CD4-positive, alpha-beta T cell treated with Interleukin-10 for 1 hour (primary cell): ENCODE measurements at places on chromosomes 1 and 21.
A peak's percentile ranks its signal among the peaks of the same experiment; 100 is the strongest.

DNA sequence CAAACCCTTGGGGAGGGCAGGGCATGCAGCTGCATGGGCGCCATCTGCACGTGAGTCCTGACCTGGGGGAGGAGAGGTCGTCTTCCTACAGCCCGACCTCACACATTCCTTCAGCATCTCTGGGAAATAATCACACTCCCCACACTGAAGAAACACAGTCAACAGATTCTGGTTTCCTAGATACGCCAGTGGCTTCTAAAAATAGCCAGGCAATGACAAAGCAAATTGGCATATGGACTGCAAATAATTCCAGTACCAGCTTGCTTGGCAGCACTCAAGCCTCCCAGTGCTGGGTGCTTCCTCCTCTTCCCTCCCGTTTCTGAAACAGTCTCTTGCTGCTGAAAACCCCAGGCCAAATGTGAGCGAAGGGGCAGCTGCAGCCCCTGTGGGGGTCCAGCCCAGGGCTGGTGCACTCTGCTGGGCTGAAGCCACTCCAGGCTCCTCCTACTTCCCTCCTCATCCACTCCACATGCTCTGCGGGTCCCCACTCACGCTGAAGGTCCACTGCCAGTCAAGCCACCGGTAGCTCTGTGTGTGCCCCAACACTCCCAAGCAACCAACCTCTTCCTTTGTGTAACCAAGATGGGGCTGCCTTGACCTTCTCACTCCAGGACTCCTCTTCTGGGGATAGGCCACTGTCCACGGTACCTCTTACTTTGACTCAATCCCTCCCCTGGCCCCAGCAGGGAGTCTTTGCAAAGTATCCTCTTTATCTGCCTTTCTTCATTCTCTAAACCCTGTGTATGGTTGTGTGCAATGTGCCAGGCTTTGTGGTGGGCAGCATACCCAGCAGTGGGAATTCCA is 69.0 kb downstream of the KCND3 start:
- DNase-seq: no peak

GRCh38 chr1:200488375-200489165 is 78.7 kb upstream of the ZNF281 start:
- peak; percentile 62 for DNase-seq

- no peak for DNase-seq
Measured at GRCh38 chr1:46717654-46718053, 1.3 kb downstream of the EFCAB14 start.

GRCh38 chr1:63663873-63664272 is 70.7 kb downstream of the PGM1 start:
- DNase-seq: no peak

DNA sequence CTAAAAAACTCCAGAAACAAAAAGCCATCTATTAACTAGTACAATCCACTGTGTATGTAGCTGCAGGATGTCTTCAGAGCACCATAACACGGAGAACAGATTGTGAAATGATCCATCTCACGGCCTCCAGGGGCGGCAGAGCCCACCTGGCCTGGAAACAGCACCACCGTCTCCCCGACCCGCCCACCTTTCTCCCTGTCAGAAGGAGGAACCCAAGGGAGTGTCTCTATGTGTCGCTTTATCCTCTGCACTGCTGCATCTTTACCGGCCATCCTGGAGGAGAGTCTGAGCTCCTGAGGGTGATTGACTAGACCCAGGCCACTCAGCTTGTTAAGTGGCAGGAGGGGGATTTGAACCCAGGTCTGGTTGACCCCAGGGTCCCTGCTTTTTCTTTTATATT is 405.0 kb downstream of the MATN1 start:
- DNase-seq: no peak

GRCh38 chr1:232049335-232049734 is 422.7 kb downstream of the DISC1 start:
- no peak for DNase-seq

GRCh38 chr1:160093624-160094290 is 4.7 kb downstream of the IGSF8 start:
- DNase-seq: no peak

DNA sequence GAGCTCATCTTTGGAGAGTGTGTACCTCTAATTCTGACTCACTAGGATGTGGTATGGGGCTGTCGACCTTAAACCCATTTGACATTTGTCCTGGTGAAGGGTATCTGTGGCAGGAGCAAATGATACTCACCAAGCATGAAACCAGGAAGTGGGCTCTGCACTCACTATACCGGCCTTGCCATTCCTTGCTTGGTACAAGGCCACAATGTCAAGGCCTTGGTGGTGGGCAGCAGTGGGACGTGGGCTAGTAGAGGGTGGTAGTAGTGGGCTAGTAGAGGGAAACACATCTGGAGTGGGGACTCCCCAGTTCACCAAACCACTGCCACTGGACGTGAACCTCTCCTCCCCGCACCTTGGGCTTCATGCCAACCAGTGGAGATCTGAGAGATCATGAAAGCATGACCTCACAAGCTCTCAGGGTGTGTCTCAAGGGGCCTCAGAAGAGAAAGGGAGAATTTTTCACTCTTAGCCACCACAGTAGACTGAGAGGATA is 11.5 kb downstream of the TNFSF4 start:
- DNase-seq: no peak

DNA sequence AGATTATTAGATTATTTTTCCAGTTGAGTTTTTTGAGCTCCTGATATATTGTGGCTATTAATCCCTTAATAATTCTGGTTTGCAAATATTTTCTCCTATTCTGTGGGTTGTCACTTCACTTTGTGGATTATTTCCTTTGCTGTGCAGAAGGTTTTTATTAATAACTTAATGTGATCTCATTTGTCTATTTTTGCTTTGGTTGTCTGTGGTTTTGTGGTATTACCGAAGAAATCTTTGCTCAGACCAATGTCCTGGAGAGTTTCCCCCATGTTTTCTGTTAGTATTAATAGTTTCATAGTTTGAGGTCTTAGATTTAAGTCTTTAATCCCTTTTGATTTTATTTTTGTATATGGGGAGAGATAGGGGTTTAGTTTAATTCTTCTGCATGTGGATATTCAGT is 7.1 kb upstream of the TBX19 start:
- no peak for DNase-seq

- no peak for DNase-seq
Measured at GRCh38 chr1:244242446-244242845, 191.4 kb downstream of the ZBTB18 start.

DNA sequence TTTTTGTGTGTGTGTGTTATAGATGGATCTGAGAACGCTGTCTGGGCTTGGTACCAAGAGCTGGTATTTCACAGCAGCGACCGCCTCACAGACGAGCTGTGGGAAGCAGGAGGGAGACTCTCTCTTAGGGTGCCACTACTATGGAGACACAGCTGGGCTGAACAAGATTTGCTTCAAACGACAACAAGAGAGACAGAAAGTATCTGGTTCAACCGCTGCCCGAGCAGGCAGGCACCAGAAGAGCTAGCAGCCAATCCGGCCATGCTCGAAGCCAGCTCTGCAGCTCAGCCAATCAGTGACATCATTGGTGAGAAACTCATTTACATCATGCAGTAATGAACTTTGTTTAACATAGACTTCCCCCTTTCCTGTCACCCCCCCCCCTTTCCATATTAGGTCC is 341.3 kb downstream of the USP25 start:
- no peak for DNase-seq

- DNase-seq: no peak
Measured at GRCh38 chr1:226761322-226761721, 22.2 kb upstream of the ITPKB start.

DNA sequence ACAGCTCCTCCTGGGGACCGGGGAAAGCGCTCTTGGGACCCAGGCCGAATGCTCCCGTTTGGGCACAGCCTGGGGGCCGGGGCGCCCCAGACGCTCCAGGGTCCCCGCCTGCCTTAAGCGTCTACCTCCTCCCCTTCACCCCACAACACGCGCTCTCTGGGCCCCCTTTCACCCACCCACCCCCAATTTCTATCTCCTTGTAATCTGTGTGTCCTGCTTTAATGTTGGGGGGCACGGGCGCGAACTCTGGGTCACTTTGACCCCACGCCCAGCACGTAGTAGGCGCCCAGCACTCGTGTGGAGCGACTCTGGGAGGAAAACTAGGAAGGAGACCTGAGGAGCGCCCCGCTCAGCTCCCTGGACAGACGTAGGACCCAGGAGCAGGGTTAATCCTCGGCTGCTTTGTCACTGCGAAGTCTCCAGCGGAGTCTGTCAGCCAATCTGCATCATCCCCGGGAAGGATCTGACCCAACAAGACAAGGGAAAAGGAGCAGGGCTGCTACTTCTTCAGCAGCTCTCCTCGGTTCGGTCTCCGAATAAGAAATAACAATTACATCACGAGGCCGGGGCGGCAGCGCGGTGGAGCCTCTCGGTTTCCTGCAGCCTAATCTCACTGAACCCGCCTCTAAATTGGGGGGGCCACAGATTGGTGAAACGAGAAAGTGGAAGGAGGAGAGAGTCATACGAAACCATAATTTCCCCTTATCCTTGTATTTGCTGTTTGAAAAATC is 757 bp upstream of the NRIP1 start:
- peak; percentile 81 for DNase-seq

DNA sequence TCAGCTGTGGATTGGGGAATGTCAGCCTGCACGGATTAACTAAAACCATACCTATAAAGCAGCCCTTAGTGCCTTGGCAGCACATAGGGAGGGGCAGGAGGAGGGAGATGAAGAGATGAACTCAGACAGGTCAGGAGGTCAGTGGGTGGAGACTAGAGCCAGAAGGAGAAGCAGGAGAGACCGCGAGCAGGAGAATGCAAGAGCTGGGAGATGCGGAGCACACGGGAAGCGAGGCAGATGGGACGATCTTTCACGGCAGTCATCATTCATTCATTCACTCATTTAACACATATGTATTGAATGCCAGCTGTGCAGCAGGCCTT is 41.9 kb downstream of the NEK2 start:
- no peak for DNase-seq

DNA sequence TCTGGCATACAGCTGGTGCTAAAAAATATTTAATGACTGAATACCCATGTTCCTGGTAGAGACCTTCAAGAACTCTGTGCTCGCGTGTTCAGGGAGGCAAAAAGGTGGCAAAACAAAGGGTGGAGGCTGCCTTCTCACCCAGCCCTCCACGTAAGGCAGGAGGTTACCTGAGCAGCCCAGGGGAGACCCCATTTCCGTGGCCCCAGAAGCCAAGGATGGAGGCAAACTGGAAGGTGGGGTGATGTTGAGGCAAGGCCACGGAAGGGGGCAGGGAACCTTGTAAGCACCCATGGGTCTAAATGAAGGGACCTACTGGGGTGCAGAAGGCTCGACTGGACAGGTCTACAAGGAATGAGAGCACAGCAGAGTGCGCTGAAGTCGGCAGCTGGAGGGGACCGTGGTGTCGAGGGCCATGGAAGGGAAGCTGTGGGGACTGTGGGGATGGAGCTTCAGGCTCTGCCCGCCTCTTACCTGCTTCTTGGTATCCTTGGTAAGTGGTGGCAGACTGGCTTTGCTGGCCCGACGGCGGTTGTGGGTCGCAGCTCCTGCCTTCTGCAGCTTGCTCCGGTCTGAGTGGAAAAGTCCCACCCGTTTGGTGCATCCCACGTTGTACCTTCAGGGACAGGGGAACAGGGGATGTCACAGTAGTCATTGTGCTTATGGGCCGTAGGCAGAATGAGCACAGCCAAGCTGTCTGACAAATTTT is 8.9 kb upstream of the A3GALT2 start:
- DNase-seq: no peak

DNA sequence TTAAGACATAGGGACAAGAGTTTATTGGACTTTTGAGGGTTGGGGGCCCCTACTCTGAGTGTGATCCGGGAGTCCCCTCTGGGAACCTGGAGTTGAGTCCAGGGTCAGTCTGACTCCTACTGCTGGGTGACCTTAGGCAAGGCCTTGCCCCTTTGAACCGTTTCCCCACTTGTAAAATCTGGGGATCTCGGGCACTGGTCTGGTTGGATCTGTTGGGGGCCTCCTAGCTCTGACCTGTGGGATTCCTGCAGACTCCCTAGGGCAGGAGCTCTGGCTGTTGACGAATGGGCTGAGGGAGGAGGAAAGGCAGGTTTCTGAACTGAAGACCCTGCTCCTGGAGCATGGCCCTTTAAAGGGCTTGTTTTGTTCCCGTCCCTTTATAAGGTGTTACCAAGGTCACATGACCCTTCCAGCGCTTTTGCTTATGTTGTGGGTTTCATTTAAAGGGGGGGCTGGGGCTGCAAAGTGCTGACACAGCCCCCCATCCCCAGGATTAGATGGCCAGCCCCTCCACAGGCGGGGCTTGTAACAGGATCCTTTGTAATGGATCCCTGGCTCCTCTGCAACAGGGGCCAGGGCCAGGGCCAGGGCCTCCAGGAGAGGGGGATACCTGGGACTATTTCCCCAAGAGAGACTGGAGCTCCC is 50.7 kb downstream of the YARS1 start:
- DNase-seq: no peak

DNA sequence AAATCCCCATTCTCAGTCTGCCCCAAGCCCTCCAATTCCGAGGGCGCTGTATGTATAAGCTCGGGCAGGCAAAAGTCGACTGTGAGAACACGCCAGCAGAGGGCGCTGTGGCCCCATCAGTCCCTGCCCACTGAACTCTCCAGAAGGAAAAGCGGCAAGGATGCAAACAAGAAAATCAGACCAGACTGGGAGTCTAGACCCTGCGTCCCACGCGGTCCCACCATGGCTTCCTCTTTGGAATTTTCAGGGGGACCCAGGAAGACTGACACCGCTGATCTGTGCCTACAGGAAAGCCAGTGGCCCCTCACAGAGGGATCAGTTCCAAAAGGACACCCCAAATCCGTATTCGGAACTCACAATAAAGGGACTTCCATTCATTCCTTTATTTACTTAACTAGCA is 19.5 kb downstream of the TEX35 start:
- peak; percentile 70 for DNase-seq

DNA sequence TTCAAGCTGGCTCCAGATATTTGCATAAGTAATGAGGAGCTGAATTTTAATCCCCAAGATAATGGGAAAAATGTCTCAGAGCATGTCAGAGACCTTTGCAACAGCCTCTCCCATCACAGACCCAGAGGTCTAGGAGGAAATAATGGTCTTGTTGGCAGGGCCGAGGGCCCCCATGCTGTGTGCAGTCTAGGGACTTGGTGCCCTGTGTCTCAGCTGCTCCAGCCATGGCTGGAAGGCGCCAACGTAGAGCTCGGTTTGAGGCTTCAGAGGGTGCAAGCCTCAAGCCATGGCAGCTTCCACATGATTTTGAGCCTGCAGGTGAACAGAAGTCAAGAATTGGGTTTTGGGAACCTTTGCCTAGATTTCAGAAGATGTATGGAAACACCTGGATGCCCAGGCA is 134.7 kb downstream of the LYPLAL1 start:
- DNase-seq: no peak

- DNase-seq: no peak
Measured at GRCh38 chr1:236681219-236681618, 5.1 kb upstream of the ACTN2 start.

GRCh38 chr1:117652421-117652820 is 46.6 kb downstream of the TENT5C start:
- no peak for DNase-seq

DNA sequence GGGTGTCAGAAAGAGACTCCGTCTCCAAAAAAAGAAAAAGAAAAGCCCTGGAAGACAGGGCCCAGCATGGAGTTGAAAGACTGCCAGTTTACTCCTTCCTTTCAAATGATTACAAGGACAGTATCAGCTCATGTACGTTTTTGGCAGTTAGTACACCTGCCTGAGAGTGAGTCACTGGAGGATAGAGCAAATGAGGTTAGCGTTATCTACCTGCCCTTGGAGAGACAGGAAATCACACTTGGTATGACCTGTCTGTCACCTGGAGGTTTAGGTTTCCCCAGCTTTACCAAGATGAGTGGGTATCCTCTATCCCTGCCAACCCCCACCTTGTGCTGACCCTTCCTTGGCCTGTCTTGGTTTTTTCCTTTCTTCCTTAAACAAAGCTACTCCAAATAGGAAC is 96.8 kb upstream of the BMP8A start:
- DNase-seq: peak; percentile 50

GRCh38 chr1:165444897-165445370 is at the start of gene RXRG:
Gene RXRG, minus strand, starts transcription at chr1:165445126. Its CDS starts 233 bp downstream, at chr1:165444893.
- no peak for DNase-seq

- DNase-seq: no peak
Measured at GRCh38 chr1:206738370-206739366, 31.9 kb upstream of the IL19 start.
